ENCODE measurements at places on chromosomes 1 and 21. TPM values are rescaled to one million over a fixed set of nuclear protein-coding genes. Genes with fewer than 3 reads are reported as not detected.

Gene NCAM2
- 17.0 TPM for total RNA-seq

Gene MNDA
- not detected for total RNA-seq

Gene LCE1C
- not detected for total RNA-seq

Gene C4BPA
- not detected for total RNA-seq

Gene RNU1-1
- 1,438 TPM for total RNA-seq

- DNase-seq, result no peak
Observed at GRCh38 chr1:55428944-55429931, 214.1 kb upstream of the USP24 start.

GRCh38 chr1:107767156-107767582, 197.8 kb downstream of the VAV3 start:
- DNase-seq, result no peak

DNA sequence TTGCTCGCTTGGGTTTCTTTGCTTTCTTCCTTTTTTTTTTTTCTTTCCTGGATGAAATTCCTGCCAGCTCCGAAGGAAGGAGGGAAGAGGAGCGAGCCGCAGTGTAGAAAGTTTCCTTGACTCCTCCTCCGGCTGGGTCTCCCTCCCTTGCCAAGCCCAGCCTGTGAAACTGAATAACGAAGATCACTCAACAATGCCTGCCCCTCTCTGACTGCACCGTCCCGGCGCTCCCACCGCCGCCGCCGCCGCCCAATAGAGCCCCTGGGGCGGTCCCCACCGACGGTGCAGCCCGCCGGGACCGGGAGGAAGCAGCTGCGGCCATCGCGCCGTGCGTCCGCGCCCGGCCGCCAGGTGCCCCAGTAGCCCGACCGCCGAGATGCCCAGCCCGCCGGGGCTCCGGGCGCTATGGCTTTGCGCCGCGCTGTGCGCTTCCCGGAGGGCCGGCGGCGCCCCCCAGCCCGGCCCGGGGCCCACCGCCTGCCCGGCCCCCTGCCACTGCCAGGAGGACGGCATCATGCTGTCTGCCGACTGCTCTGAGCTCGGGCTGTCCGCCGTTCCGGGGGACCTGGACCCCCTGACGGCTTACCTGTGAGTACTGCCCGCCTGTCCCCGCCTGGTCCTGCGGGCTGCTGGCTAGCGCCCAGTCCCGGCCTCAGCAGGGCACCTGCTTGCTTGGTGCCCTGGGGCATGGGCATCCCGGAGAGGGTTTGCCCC, at the start of gene LGR6:
Gene LGR6 (plus strand): TSS at position 186 of the 714 bp plus-strand sequence. CDS start 191 bp downstream, at position 377.
- peak; percentile 86 for DNase-seq

GRCh38 chr1:2229911-2230731, 2.0 kb downstream of the SKI start:
- no peak for DNase-seq

GRCh38 chr1:171984850-171985485, 143.7 kb downstream of the DNM3 start:
- no peak for DNase-seq

GRCh38 chr21:38691631-38692030, 114.1 kb upstream of the ETS2 start:
- DNase-seq, result no peak

DNA sequence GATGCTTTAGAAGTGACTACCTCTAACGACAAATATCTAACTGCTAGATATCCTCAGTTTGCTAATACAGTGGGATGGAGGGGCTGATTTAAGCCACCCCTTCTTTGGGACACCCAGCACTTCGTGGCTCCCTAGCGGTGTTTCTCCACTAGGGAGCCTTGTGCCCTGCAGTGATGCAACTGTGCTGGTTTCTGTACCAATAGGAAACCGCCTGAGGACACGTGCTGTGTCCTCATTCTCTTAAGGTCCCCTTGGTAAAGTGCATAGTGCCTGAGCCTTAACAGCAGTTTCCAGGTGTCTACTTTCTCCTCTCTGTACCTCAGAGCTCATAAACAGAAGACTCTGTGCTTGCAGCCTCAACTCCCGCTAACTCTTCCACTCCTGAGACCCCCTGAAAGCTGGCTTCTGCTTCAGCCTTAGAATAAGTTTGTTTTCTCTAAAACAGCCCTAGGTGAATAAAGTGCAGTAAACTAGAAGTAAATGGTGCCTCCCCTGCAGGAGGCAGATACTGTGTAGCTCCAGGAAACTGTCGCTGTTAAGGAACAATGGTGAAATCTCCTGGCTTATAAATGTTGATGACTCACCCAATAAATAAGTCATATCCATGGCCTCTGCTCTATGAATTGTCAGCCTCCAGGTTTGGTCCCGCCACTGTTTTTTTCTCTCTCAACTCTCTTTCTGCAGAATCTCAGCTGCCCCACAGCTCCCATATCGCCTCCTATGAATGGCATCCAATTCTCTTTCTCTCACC, 130.4 kb downstream of the AK5 start:
- DNase-seq, result no peak

DNA sequence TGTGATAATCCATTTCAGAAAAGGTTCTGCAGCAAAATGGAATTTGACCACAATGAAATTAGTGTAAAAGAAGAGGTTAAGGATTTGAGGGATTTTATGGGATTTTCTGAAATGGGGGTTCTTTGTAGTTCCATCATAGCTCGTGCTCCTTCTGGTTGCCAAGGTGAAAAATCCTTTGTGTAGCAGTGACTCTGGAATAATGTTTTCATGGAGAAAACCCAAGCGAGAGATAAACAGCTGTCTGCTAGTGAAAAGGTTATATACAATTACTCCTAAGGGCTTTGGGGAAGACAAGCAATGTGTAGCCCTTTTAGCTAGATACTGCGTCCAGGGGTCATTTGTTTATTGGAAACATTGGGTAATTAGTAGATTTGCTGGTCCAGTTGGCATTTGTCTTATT, 453.2 kb upstream of the DEPDC1 start:
- no peak for DNase-seq

- DNase-seq, result no peak
Observed at GRCh38 chr1:107162745-107163144, 21.9 kb downstream of the NTNG1 start.

DNA sequence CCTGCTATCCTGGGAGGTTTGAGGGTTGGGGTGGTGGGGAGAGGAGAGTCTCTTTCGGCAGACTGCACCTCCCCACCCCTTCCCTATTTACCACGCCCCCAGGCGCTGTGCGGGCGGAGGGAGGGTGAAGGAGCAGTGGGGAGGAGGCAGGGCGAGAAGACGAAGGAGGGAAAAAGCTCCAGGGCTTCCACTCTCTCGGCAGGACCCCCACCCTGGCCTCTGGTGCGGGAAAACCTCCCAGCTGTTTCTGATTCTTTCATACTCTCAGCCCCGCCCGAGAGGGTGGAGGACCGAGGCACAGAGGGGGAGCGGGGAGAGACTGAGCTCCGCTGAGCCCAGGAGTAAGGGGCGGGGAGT, 866 bp upstream of the WNT2B start:
- no peak for DNase-seq

GRCh38 chr21:36059823-36060158, 535 bp downstream of the SETD4 start:
- no peak for DNase-seq

GRCh38 chr1:81811757-81812371, 11.1 kb downstream of the ADGRL2 start:
- DNase-seq, result no peak

DNA sequence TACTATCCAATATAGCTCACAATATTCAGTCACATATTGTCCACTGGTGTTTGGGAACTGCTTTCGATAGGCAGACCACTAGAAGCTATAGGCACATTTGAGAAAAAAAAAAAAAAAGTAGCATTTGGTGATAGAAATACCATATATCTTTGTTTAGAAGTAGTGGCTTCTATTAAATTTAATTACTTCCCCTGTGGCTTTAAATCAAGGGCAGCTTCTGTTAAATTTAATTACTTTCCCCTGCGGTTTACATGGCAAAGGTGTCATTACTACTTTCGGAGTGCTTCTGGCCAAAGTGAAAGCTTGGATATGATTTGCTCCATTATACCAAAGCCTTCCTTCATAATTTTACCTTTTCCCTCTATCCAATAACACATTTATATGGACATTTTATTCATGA, 229.9 kb downstream of the TTLL7 start:
- no peak for DNase-seq

GRCh38 chr21:32370998-32371766, 21.6 kb downstream of the URB1 start:
- no peak for DNase-seq

GRCh38 chr1:57418971-57419370, 4.9 kb downstream of the DAB1 start:
- DNase-seq, result no peak

GRCh38 chr1:19393046-19393445, 80.9 kb downstream of the SLC66A1 start:
- no peak for DNase-seq

DNA sequence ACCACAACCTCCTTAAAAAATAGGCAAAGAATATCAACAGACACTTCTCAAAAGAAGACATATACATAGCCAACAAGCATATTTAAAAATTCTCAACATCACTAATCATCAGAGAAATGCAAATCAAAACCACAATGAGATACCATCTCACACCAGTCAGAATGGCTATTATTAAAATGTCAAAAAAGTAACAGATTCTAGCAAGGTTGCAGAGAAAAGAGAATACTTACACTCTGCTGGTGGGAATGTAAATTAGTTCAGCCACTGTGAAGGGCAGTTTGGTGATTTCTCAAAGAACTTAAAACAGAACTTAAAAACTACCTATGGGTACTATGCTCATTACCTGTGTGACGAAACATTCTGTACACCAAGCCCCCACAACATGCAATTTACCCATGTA, 20.7 kb downstream of the CD1B start:
- no peak for DNase-seq

Measured in chondrocyte (in vitro differentiated cells).